ENCODE measurements at places on chromosomes 16 and 17.

GRCh38 chr16:46884513-46885293 is 541 bp downstream of the GPT2 start:
- peaks cover 27% of the 10 kb centered on the region for H3K27me3 ChIP-seq
- no peaks in the 10 kb centered on the region for H3K36me3 ChIP-seq
- no peak overlapping the region for H3K27ac ChIP-seq
- DNase-seq: peak; percentile 48
- H3K4me3 ChIP-seq: peak overlapping the region; percentile 79

GRCh38 chr16:12354296-12354833 is 377.8 kb downstream of the SNX29 start:
- H3K27ac ChIP-seq: no peak overlapping the region
- H3K4me3 ChIP-seq: no peak overlapping the region
- H3K27me3 ChIP-seq: no peaks in the 10 kb centered on the region
- no peak for DNase-seq

DNA sequence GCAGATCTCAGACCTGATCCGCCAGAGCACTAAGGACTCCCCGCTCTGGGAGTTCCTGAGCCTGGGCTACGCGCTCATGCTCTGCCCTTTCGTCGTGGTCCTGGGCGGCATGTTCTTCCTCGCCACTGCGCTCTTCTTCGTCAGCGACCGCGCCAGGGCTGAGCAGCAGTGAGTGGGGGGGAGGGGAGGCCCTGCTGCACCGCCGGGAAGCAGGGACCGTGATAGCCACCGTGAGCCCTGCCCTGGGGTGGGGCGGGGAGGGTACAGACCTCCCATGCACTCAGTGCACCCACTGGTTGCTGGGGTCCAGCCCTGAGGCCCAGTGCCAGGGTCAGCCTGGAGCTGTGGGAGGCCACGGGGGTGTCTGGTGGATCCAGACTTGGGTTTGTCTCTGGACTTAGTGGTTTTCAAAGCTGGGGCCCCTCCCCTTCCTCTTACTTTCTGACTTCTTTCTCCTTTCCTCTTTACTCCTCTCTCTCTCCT is 18.9 kb downstream of the MYBBP1A start:
- no peak overlapping the region for H3K27ac ChIP-seq
- no peak overlapping the region for H3K4me3 ChIP-seq
- peaks cover 2% of the 10 kb centered on the region for H3K27me3 ChIP-seq
- H3K4me1 ChIP-seq: peaks cover 6% of the 10 kb centered on the region
- DNase-seq: no peak
- H3K36me3 ChIP-seq: peaks cover 3% of the 10 kb centered on the region

DNA sequence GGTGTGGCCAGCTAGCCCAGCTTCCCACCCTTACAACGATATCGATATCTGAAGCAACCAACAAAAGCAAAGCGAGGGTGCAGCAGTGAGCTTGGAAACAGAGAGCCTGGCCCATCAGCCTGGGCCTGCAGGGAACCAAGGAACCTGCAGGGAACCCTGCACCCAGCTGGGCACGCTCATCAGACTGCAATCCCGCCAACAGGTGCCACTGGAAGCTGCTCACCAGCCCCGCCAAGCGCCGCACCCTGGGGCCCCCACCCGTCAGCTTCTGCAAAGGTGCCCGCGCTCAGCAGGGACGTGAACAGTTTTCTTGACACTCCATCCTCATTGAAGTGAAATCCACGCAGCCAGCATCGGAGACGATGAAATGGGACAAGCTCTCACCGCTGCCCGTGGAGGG is 250.7 kb downstream of the RBFOX3 start:
- H3K4me3 ChIP-seq: no peak overlapping the region
- no peaks in the 10 kb centered on the region for H3K27me3 ChIP-seq
- H3K36me3 ChIP-seq: no peaks in the 10 kb centered on the region
- H3K27ac ChIP-seq: no peak overlapping the region
- no peak for DNase-seq

DNA sequence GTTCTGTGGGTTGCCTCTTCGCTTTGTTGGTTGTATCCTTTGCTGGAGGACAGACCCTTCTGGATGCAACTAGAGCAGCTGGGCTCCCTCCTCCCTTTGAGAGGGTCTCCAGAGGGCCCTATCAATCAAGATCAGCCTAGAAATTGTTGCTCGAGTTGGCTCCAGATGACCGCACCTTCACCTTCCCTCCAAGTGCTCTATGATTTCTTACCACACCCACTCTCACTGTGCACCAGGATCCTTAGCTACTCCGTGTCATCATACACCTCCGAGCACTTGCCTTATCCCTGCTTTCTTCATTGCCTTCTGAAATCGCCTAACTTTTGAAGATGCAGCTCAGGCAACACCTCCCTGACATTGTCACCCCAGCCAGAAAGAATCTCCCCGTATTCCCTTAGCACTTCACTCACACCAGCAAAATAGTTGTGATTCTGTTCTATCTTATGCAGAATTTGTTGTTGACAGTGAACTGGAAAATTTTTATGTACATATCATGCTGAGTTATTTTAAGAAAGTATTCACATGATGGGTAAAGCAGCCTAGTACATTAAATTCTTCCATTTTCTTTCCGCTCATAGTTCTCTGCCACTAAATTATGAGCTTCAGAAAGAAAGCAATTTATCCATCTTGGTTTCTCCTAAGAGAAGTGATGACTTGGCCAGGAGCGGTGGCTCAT is 52.9 kb downstream of the ABAT start:
- H3K27ac ChIP-seq: no peak overlapping the region
- H3K27me3 ChIP-seq: no peaks in the 10 kb centered on the region
- no peaks in the 10 kb centered on the region for H3K4me1 ChIP-seq
- no peak for DNase-seq

- DNase-seq: peak; percentile 59
- H3K4me3 ChIP-seq: no peak overlapping the region
These were observed 55.6 kb downstream of the BAIAP2 start for GRCh38 chr17:81090361-81091136.

GRCh38 chr16:68296693-68297092 is 14.1 kb downstream of the SLC7A6OS start:
- H3K4me3 ChIP-seq: no peak overlapping the region
- no peaks in the 10 kb centered on the region for H3K27me3 ChIP-seq
- DNase-seq: no peak
- peaks cover 55% of the 10 kb centered on the region for H3K36me3 ChIP-seq

DNA sequence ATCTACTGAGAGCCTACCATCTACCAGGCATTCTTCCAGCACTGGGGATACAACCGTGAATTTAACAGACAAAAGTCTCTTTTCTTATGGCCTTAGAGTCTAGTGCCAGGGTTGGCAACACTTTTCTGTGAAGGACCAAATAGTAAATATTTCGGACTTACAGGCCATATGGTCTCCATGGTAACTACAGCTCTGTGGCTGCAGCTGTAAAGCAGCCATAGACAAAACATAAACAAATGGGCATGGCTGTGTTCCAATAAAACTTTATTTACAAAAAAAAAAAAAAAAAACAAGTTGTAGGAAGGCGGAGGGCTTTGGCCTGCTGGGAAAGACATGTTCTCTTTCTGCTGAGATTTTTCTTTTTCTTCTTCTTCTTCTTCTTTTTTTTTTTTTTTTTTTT is 98.7 kb downstream of the ABCC12 start:
- no peaks in the 10 kb centered on the region for H3K36me3 ChIP-seq
- H3K4me1 ChIP-seq: no peaks in the 10 kb centered on the region
- DNase-seq: no peak
- no peak overlapping the region for H3K4me3 ChIP-seq

DNA sequence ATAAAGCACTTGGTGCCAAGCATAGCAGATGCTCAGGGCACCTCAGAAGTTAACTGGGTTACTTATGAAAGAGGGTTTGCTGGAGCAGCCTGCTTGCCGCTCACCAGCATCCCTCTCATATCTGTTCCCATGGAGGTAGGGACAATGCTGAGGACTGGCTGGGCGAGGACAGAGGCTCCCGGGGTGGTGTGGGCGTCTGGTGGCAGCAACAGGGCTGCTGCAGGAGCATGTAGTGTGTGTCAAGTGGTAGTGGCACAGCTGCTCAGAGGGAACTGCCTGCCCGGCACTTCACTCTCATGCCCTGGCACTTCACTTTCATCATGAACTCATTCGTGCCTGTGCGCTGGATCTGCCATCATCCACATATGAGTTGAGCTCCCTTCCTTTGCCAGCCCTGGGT is 26.9 kb upstream of the ZNHIT3 start:
- H3K4me1 ChIP-seq: no peaks in the 10 kb centered on the region
- DNase-seq: no peak
- H3K27me3 ChIP-seq: peaks cover 36% of the 10 kb centered on the region
- H3K27ac ChIP-seq: no peak overlapping the region
- H3K36me3 ChIP-seq: no peaks in the 10 kb centered on the region

GRCh38 chr17:55155856-55156560 is 108.8 kb upstream of the HLF start:
- H3K4me1 ChIP-seq: peaks cover 8% of the 10 kb centered on the region
- no peak for DNase-seq
- no peaks in the 10 kb centered on the region for H3K36me3 ChIP-seq
- H3K4me3 ChIP-seq: no peak overlapping the region

DNA sequence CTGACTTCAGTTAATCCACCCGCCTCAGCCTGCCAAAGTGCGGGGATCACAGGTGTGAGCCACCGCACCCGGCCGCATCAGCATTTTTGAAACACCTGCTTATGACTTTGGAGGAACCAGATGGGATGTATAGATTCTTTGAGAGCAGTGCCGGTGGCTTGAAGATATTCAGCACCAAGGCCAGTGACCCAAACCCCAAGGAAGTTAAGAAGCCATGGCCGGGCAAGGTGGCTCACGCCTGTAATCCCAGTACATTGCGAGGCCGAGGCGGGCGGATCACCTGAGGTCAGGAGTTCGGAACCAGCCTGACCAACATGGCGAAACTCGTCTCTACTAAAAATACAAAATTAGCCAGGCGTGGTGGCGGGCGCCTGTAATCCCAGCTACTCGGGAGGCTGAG is 43.9 kb downstream of the TRARG1 start:
- H3K36me3 ChIP-seq: no peaks in the 10 kb centered on the region
- peaks cover 21% of the 10 kb centered on the region for H3K27me3 ChIP-seq
- H3K4me3 ChIP-seq: no peak overlapping the region
- no peak for DNase-seq
- no peaks in the 10 kb centered on the region for H3K4me1 ChIP-seq
- no peak overlapping the region for H3K27ac ChIP-seq

GRCh38 chr17:67245694-67246402 is 852 bp upstream of the HELZ start:
- peaks cover 27% of the 10 kb centered on the region for H3K36me3 ChIP-seq
- peak overlapping the region; percentile 93 for H3K27ac ChIP-seq
- peak; percentile 60 for DNase-seq
- H3K4me1 ChIP-seq: peaks cover 47% of the 10 kb centered on the region
- H3K4me3 ChIP-seq: peak overlapping the region; percentile 85

GRCh38 chr17:43366891-43367736 is 31.7 kb upstream of the ARL4D start:
- H3K27ac ChIP-seq: peak overlapping the region; percentile 99
- H3K36me3 ChIP-seq: no peaks in the 10 kb centered on the region
- peak overlapping the region; percentile 90 for H3K4me3 ChIP-seq
- no peaks in the 10 kb centered on the region for H3K27me3 ChIP-seq
- peak; percentile 73 for DNase-seq
- peaks cover 43% of the 10 kb centered on the region for H3K4me1 ChIP-seq

- H3K4me3 ChIP-seq: no peak overlapping the region
- no peaks in the 10 kb centered on the region for H3K4me1 ChIP-seq
- no peaks in the 10 kb centered on the region for H3K27me3 ChIP-seq
- no peak overlapping the region for H3K27ac ChIP-seq
These were observed 144.0 kb downstream of the MYO1D start for GRCh38 chr17:32732900-32733299.

GRCh38 chr16:76157629-76158028 is 119.6 kb upstream of the CNTNAP4 start:
- H3K4me1 ChIP-seq: no peaks in the 10 kb centered on the region
- no peak for DNase-seq
- no peak overlapping the region for H3K4me3 ChIP-seq
- no peaks in the 10 kb centered on the region for H3K27me3 ChIP-seq

DNA sequence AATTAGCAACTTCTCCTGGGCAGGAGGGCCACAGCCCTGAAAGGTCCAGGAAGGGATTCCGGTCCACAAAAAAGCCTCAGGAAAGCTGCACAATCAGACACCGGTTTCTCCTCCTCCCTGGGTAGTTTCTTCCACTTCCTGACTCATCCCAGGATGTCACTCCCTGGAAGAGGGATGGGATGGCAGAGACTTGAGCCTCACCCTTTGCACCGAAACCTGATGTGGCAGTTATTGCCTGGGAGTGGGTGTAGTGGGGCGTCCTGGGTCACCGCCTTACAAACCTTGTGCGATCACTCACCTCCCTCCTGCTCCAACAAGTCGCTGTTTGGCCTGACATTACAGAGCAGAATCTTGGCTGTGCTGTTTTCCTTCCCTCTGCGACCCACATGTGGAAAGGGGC is 70.8 kb downstream of the LYRM1 start:
- H3K4me3 ChIP-seq: no peak overlapping the region
- H3K36me3 ChIP-seq: no peaks in the 10 kb centered on the region
- DNase-seq: no peak

- no peaks in the 10 kb centered on the region for H3K27me3 ChIP-seq
- peak overlapping the region; percentile 70 for H3K27ac ChIP-seq
- H3K4me3 ChIP-seq: peak overlapping the region; percentile 76
These were observed 628 bp downstream of the GALK1 start for GRCh38 chr17:75764417-75764710.

DNA sequence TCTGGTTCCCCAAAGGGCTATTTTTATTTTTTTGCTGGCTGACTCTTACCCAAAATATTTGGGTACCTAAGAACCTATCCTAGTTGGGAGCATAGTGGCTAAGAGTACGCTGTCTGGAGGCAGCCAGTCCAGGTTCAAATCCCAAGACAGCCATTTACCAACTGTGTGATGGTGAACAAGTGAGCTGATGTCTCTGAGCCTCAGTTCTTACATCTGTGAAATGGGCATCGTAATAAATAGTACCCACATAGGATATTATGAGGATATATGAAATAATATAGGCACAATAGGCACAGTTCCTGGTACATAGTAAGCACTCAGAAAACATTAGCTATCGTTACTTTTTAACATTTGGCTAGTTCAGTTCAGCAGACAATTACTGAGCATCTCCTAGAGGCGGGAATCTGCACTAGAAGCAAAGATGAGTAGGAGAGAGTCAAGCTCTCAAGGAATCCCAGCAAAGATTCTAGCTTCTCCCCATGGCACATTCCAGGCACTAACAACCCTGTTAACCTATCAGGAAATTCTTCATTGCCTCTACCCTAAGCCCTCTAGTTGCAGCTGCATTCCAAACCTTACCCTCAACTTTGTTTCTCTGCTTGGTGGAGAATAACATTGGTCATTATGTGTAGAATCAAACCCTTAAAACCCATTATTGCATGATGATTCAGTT is 31.6 kb downstream of the GPR139 start:
- no peaks in the 10 kb centered on the region for H3K36me3 ChIP-seq
- no peaks in the 10 kb centered on the region for H3K27me3 ChIP-seq
- H3K4me1 ChIP-seq: no peaks in the 10 kb centered on the region
- DNase-seq: no peak

- peaks cover 10% of the 10 kb centered on the region for H3K4me1 ChIP-seq
- peaks cover 2% of the 10 kb centered on the region for H3K36me3 ChIP-seq
- no peak for DNase-seq
These were observed 49.3 kb upstream of the USP7 start for GRCh38 chr16:9012848-9013507.

DNA sequence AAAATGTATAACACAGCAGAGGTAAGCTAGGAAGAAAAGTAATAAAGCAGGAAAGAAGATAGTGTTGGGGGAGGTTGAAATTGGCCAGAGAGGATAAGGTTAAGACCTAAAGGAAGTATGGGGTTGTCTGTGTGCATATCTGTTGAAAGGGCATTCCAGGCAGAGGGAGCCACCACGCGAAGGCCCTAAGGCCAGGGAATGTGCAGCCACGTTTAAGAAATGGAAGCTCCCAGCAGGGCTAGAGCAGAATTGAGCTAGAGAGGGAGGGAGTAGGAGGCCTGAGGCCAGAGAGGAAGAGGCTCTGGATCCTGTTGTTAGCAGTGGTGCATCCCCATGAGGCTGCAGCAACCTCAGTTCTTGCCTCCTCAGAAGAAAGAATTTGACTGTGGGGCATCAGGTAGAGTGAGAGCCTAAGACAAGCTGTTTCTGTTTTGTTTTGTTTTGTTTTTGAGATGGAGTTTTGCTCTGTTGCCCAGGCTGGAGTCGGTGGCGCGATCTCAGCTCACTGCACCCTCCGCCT is 59.0 kb upstream of the CACNG5 start:
- H3K4me3 ChIP-seq: no peak overlapping the region
